ENCODE measurements at places on chromosomes 1 and 21.

GRCh38 chr1:24318615-24319311, 394 bp upstream of the GRHL3 start:
- no peak for DNase-seq

GRCh38 chr21:39527664-39528381, 76.1 kb downstream of the SH3BGR start:
- DNase-seq: no peak

DNA sequence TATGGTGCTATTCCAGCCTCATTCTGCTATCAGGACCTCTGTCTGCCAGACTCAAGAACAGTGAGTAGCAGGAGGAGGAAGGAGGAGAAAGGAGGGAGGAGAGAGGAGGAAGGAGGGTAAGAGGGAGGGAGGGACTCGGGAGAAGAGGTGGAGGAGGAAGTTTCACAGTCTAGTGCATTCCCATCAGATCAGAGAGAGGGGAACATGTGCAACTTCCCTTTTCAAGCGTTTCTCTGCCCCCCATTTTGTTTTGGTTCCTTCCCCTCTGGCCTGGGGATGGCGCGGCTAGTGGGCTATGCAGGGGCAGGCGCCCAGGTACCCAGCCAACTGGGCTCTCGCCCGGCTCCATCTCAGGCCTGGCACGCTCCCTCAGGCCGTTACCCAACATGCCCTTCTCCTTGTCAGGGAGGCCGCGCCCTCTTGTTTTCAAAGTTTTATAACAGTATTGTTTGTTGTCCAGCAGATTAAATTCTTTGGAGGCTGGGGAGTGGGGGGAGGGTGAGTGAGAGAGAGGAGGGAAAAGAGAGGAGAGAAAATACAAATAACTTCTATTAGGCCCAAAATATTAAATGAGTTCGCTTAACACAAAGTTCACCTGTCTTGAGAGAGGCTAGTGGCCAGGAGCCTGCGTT, 56.0 kb downstream of the CD46 start:
- no peak for DNase-seq

GRCh38 chr21:29490016-29490415, 191.3 kb downstream of the BACH1 start:
- DNase-seq: no peak
